NCI-H526 (cell line): ENCODE measurements at places on chromosomes 5 and 9.

- no peak for DNase-seq
Measured at GRCh38 chr9:93266521-93267001, 82.6 kb downstream of the WNK2 start.

GRCh38 chr9:19239955-19240354, 9.5 kb downstream of the DENND4C start:
- no peak for DNase-seq

DNA sequence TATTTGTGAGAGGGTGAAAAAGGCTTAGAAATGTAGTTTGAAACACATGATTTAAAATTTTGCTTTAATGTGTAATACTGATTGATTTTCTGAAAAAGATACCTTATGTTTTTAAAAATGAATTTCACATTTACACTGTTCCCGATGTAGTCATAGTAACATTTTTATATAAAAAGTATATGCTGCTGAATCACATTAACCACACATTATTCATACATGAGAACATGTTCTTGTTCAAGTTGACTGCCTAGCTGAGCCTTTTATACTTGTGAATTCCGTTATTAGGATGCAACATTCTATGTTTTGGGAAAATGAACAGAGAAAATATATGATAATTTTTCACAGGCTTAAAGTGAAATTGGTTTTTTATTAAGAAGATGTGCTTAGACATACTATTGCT, 461.1 kb upstream of the NUDT12 start:
- DNase-seq = no peak

GRCh38 chr9:37692622-37693221, 42.0 kb downstream of the FRMPD1 start:
- DNase-seq = no peak

GRCh38 chr5:156366521-156366920, 39.6 kb downstream of the SGCD start:
- no peak for DNase-seq

- no peak for DNase-seq
Measured at GRCh38 chr5:78404682-78405293, 44.4 kb downstream of the SCAMP1 start.

GRCh38 chr5:170585273-170585948, 81.6 kb downstream of the KCNIP1 start:
- DNase-seq = no peak

DNA sequence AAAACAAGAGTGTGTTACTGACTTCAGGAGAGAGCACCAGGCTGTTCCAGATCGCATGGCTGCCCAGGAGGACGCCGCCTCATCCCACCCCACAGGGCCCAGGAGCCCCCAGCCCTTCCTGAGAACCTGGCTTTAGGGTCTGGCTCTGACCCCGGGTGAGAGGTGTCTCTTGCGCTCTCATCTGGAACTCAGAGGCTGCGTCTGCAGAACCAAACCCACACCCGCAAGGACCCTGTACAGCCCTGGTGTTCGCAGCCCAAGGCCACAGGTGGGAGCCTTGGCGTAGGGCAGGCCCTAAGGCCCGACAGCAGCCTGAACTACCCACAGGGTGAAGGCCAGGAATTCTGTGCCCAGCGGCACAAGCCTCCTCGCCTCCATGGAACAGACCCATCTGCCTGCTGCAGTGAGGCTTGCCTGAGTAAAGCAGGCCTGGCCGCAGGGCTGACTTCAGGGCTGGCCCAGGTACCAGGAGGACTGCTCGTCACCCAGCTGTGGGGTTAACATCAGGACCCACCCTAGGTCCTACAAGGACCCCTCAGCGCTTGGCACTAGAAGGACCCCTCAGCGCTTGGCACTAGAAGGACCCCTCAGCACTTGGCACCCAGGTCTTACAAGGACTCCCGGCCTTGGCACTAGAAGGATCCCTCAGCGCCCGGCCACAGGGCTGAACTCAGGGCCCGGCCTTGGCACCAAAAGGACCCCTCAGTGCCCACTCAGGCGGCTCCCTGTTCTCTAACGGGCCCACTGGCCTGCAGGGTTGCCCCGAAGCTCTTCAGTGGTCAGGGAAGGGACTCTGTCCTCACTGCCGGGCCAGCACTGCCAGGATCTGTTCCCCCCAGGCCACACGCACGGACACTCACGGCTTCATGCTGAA, 48.2 kb downstream of the NKD2 start:
- no peak for DNase-seq

- no peak for DNase-seq
Measured at GRCh38 chr5:172775326-172776234, 4.6 kb upstream of the DUSP1 start.

DNA sequence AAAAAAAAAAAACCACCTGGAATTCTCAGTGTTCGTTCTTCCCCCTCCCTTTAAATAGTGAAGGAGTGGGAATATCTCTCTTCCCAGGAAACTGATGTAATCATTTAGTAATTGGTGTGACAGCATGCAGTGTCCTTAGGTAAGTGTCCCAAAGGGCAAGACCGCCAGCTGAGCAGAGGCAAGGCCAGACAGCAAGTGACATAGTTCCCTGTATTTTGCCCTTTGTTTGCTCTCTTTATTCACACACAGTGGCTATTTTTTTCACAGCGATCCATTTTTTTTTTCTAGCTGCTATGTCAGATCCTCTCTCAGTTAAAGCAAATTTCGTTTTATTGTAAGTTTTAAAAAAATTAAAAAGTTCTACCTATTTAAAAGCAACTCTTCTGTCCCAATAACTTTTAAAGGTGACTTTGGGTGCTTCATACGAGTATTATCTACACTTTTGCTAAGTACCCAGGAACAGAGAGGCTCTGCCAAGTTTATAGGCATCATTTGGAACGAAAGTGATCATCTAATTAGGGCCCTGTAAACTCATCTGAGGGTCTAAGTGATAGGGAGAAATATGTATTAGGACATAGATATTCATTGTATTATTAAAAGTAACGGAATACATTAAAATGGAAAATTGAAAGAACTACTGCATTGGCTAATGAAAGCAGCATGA, 98.2 kb upstream of the ALDH1A1 start:
- DNase-seq = no peak

DNA sequence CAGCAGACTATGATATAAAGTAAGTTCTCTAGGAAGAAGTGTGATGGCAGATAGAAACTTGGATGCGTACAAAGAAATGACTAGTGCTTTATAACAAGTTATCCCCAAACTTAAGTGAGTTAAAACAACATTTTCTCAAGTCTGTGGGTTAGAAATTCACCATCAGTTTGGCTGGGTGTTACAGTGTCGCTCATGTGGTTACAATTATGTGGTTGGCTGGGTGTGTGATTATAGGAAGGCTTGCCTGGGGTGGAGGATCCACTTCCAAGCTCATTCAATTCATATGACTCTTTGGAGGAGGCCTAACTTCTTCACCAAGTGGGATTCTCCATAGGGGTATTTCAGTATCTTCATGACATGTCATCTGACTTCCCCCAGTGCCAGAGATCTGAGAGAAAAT, 10.3 kb upstream of the C9orf40 start:
- no peak for DNase-seq

- DNase-seq = no peak
Measured at GRCh38 chr5:124729720-124730359, 16.6 kb downstream of the ZNF608 start.

DNA sequence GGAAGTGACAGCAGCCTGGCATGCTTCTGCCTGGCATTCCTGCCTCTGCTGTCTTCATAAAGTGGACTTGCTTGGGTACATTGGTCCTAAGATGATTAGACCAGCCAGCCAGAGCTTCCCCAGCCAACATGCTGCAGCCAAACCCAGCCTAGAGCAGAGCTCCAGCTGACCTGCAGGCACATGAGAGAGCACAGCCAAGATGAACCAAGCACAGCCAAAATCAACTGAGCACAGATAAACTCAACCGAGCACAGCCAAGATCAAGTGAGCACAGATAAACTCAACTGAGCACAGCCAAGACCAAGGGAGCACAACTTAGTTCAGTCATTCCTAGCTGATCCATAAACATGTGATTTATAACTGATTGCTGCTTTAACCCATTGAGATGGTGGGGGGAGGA, 266.5 kb downstream of the MSX2 start:
- no peak for DNase-seq
